ENCODE measurements at places on chromosomes 6 and 20.

DNA sequence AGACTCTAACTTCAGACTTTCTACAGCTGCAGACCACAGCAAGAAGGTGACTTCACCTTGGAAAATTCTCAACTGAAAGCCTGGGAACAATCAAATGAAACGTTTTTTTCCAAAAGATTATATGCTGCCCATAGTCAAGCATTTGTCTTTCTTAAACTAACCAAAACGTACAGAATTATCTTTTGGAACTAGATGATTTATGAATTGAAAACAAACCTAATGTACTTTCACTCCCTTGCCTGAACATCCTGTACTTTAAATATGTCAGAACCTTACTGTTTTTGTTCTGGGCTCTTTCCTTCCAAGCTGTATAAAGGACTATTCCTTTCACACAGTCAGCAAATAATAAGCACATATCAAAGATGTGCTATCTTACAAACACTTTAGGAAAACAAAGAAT is 62.4 kb upstream of the TNFAIP3 start:
- no peak for DNase-seq

GRCh38 chr6:34194772-34195171 is 41.9 kb upstream of the HMGA1 start:
- no peak for DNase-seq

DNA sequence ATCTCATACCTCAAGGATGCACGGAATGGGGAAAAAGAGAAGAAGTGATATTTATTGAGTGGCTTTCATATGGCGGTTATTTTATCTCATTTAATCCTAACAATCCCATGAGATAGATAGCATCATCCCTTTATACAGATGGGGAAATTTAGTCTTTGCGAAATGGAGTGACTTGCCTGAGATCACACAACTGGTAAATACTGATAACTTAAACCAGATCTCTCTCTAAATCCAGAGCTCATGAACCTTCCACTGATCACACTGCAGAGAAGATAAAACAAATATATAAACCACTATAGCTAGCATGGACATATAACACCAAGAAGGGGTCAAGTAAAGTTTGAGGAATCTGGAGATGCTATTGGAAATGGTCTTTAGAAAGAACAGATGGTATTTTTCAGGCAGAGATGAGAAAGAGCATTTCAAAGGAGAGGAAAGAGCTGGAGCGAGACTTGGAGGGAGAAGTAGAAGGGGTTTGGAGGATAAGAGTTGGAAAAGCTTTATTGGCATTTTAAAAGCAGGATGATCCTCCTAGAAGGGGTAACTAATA is 139.8 kb upstream of the TNFAIP3 start:
- no peak for DNase-seq

DNA sequence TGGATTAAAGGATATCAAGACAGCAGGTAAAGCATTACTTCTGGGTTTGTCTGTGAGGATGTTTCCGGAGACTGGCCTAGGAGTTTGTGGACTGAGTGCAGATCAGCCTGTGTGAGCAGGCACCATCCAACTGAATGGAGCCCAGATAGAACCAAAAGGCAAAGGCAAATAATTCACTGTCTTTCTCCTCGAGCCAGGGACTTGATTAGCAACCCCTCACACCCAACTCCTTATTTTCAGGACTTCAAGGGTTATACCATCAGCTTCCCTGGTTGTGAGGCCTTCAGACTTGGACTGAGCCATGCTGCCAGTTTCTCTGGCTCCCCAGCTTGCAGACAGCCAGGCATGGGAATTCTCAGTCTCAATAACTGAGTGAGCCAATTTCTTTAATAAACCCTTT is 19.3 kb downstream of the PSMB1 start:
- no peak for DNase-seq

GRCh38 chr20:50783390-50783789 is 11.5 kb upstream of the BCAS4 start:
- no peak for DNase-seq

DNA sequence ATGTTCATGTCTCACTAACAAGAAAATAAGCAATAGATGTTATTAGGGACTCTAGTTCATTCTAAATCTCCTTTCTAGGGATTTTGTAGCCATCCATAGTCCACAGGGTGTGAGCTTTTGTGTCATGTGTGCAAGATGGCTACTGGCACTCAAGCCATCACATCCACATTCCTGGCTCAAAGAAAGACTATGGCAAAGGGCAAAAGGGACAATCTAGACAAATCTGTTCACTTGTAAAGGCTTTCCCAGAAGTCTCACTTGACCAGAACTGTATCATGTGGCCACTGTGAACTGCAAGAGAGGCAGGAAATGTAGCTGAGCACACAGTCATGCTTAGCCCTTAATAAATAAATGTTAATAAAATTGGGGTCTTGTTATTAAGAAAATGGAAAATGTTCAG is 212.6 kb upstream of the EXOC2 start:
- DNase-seq: no peak

- no peak for DNase-seq
These were observed 309.8 kb upstream of the SUPT3H start for GRCh38 chr6:45687570-45687969.

GRCh38 chr20:52619671-52620070 is 352.5 kb upstream of the TSHZ2 start:
- DNase-seq: no peak

- DNase-seq: no peak
These were observed 65.5 kb upstream of the SLC4A11 start for GRCh38 chr20:3304456-3304855.

DNA sequence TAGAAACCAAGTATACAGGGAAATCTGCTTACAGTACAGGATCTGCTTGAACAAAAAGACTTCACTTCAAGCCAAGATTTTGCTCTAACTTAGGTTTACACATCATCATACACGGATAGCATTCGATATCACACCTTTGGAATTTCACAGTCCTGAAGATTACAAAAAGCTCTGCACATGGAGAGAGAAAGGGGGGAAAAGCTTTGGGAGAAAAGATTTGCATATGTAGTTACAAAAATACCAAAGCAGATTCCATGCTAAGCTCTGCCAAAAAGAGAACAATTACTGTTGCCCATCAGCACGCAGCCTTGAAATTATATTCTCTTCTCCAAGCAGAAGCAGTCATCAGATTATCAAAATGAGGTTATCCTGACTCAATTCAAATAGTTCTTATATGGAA is 62.0 kb downstream of the HIVEP2 start:
- DNase-seq: no peak

DNA sequence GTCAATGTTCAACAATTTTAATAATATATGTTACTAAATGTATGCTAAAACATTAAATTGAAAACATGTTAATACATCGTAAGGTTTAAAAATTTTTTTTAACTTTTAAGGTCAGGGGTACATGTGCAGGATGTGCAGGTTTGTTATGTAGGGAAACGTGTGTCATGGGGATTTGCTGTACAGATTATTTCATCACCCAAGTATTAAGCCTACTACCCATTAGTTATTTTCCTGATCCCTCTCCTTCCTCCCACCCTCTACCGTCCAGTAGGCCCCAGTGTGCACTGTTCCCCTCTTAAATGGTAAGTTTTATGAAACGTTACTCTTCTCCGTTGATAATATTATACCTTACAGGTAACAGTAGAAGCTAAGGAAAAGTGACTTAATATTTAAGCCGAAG is 15.8 kb downstream of the PDE7B start:
- no peak for DNase-seq

- no peak for DNase-seq
These were observed 166.8 kb upstream of the FOXQ1 start for GRCh38 chr6:1144842-1145767.

DNA sequence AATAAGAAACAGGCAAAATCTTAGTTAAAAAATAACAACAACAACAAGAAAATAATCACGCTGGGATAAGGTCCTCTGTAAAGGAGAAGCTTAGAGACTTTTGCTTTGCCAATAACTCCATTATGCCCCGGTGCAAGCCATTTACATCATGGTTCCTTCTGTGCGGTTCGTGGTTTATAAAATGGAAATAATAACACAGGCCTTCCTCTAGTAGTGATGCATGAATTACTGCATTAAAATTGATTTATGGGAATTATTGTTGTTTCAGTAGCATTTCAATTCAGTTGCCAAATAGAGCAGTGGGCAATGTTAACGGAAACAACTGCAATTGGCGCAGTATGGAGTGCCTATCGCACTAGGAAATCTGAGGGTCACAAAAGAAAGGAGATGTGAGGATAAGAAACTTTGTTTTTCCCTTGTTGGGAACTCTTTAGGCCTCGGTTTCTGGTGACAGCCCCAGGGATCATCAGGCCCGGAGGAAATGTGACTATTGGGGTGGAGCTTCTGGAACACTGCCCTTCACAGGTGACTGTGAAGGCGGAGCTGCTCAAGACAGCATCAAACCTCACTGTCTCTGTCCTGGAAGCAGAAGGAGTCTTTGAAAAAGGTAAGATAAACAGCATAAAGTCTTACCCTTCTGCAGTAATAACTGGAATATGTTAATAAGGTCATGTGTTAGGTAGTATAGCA is 1.1 kb downstream of the CD109 start:
- no peak for DNase-seq

- DNase-seq: peak; percentile 37
These were observed 376.4 kb downstream of the HACE1 start for GRCh38 chr6:104483225-104483834.
